ENCODE measurements at places on chromosomes 4 and X.

- DNase-seq = no peak
These were observed 35.7 kb downstream of the NHS start for GRCh38 chrX:17410651-17411050.

- DNase-seq = no peak
These were observed 795.4 kb upstream of the MAGEB2 start for GRCh38 chrX:29419774-29420553.

- DNase-seq = no peak
These were observed 769 bp upstream of the CPZ start for GRCh38 chr4:8591626-8592365.

DNA sequence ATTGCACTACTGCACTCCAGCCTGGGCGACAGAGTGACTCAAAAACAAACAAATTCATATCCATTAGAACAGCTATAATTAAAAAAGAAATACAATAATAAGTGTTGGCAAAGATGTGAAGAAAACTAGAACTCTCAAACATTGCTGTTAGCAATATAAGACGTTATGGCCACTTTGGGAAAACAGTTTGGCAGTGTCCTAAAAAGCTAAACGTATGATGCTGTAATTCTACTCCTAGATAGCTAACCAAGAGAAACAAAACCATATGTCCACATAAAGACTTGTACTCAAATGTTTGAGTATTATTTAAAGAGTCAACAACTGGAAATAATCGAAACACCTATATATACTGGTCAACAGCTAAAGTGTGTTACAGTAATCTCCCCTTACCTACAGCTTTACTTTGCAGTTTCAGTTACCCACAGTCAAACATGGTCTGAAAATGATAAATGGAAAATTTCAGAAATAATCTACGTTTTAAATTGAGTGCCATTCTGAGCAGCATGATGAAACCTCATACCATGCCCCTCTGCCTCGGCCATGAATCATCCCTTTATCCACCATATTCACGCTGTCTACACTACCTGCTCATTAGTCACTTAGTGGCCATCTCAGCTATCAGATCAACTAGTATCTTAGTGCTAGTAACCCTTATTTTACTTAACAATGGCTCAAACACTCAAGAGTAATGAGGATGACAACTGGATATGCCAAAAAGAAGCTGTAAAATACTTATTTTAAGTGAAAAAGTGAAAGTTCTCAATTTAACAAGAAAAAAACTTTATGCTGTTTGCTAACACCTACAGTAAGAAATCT lies 4.9 kb downstream of the ELF2 start:
- DNase-seq = no peak

DNA sequence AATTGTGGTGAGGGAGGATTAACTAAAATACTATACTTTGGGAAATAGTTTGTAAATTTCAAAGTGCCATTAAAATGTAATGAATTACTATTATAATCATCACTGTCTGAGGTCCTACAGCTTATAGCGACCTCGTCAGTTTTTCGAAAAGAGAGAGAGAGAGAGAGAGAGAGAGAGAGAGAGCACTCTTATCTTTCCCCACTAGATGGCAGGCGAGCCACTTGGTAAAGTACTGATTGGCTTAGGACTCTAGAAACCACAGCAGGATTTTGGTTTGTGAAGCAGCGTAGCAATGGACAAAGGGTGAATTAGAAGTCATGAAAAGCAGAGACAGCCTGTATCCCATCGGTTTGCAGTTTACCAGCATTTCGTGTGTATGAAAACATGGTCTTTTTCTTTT lies 52.5 kb downstream of the LINC00632 start:
- peak; percentile 72 for DNase-seq

DNA sequence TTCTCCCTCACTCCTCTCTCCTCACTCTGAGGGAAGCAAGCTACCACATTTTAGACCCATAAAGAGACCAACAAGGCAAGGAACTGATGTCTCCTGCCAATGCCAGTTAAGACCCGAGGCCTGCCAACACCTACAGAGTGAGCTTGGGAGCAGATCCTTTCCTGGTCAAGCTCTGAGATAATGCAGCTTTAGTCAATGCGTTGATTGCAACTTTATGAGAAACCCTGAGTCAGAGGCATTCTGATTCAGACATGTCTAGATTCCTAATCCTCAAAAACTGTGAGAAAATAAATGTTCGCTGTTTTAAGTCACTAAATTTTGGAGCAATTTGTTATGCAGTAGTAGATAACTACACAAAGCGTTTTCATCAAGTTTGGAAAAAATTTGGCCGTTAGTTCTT lies 115.5 kb downstream of the JADE1 start:
- no peak for DNase-seq

GRCh38 chrX:127574829-127575228 lies 477.4 kb downstream of the ACTRT1 start:
- DNase-seq = no peak

- no peak for DNase-seq
These were observed 2.7 kb downstream of the KLF3 start for GRCh38 chr4:38666766-38667084.

- no peak for DNase-seq
These were observed 119.3 kb downstream of the ZNF330 start for GRCh38 chr4:141339966-141340365.

DNA sequence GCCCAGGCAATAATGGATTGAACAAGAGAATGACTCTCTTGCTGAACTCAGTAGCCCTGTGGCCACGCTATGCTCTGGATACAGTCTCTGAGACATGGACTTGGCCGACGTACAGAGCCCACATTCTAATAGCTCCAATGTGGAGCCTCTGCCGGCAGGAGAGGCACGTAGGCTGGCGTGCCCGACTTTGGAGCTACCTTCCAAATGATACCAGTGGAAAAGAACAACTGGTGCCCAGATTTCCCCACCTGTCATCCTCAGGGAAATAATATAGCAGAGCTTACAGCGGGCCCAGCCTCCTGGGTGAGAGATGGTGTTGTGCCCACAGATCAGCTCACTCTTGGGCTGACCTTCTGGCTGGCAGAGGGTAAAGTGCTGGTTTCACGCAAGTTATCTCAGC lies 10.6 kb downstream of the NDP start:
- no peak for DNase-seq

DNA sequence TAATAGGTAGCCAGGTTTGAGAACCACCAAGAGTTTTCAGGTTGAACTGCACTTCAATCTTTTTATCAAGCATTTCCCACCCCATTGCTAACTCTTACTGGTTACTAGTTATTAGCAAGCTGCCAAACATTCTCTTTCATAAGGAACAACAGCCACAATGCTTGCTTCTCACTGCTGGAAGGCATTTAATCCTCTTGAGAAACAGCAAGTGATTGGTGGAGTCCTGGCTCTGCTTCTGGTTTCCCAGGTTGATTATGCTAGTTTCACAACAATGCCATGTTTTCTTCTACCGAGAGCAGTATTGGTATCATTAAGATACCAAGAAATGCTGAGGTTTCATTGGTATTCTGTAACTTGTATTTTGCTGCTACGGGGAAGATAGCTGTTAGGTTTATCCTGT lies 32.2 kb upstream of the TXLNG start:
- no peak for DNase-seq

DNA sequence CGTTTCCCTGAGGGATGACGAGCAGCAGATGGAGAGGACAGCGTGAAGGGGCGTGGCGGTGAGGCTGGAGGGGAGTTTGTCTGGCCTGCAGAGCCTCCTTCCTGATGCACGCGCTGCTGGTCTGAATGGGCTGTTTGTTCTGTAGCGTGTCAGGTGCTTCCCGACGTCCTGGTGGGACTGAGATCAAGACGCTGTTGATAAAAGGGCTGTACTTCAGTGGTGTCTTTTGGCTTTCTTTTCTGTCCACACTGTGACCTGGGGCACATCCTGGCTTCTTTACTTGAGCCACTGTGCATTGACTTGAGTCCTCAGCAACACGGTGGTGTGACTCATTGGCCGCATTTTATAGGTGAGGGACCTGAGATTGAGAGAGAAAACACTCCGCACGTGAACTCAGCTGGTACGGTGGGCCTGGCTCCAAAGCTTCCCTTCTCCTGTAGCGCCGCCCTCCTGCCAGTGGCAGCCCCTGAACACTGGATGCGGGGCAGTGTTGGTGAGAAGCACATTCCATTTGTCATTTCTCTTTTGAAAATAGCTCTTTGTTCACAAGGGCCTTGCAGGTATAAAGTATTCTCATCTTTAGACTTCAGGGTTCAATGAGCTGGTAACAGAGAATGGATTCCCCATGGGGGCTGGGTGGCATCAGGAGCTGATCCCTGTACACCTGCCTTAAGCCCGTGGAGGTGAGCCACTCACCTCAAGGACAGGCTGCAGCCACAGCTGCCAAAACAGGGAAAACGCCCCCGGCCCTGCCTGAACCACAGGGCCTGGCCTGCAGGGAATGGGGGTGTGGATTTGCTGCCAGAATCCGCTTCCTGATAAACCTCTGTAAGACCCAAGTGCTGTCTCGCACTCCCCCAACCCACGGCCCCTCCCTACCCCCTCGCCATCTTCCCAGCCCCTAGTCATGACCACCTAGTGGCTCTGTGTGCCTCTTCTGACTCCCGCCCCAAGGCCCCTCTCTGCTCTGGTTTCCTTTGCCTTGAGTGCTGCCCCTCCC lies 29.2 kb downstream of the NSG1 start:
- DNase-seq = no peak

GRCh38 chr4:26978387-26979053 lies 117.9 kb downstream of the STIM2 start:
- no peak for DNase-seq

DNA sequence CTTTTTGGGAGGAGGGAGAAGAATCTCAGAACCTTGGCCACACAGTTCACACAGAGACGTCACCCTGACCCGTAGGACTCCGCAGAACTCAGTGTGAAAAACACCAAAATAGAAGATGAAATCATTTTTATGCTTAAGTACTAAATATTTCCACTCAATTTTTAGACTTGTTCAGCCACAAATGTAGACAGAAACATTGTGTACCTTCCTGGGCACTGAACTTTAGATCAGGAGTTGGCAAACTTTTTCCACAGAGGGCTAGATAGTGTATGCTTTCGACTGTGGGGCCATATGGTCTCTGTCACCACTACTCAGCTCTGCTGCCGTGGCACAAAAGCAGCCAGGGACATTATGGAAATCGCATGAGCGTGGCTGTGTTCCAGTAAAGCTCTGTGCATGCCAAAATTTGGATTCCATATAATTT lies 61.8 kb upstream of the STOX2 start:
- no peak for DNase-seq

- peak; percentile 33 for DNase-seq
These were observed 46.5 kb downstream of the CWH43 start for GRCh38 chr4:49032440-49033161.

DNA sequence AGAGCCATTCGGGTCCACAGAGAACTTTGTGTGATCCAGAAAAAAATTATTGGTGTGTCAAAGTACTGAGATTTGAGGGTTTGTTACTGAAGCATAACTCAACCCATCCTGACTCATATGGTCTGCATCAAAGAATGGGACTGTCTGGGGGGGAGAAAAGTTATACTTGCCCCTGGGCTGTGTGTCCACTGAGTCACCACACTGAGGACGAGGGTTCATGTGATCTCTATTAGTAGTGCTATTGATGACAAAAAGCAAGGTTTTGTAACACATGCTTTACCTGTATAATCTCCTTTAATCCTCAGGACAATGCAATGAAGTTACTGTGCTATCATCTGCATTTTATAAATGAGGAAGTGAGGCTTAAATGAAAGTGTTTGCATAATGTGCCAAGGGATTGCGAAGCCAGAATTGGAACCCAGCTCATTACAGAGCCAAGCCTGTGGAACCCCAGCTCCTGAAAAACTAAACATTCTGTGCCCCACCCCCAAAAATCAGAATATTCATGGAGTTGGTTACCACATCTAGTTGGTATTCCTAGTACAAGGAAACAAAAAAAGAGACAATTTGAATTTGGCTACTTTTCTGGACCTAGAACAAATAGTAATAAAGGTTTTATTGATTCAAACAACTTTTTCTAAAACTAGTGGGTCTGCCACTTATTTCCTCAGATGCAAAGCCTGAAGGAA lies 31.2 kb downstream of the CCDC149 start:
- DNase-seq = no peak

DNA sequence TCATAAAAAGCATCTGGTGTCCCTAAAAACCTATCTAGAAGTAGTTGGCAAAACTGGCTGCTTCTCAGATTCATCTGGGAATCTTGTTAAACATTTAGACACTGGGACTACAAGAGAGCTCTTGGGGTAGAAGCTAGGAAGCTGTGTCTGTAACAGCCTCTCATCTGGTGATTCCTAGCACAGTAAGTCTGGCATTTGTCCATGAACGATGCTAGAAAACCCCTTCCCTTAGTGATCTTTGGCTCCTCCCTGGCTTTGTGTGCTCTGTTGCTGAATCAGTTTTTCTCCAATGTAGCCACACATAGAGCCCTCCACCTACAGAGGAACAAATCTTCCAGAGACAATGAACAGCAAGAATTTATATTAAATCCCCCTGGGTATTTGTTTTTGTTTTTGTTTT lies 951.7 kb upstream of the LCORL start:
- DNase-seq = no peak

- no peak for DNase-seq
These were observed 58.2 kb downstream of the RAB40AL start for GRCh38 chrX:102995316-102995715.

DNA sequence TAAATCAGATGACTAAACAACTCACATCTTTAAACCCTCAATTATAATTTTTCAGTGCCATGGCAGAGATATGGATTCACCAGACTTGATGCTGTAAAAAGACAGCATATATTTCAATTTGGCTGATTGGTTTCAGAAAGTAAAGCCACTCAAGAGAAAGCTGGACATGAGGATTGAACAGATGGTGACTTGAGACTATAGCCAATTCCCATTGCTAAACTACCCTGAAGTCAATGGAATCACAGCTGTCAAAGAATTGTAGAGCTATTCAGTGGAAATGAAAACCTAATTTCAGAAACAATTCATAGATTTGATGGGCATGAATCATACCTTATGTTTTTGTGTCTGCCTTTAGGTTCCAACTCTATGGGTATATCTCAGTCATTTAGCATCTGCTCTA lies 510.6 kb upstream of the BOD1L1 start:
- DNase-seq = no peak

GRCh38 chrX:12563121-12563520 lies 228.1 kb upstream of the PRPS2 start:
- no peak for DNase-seq

DNA sequence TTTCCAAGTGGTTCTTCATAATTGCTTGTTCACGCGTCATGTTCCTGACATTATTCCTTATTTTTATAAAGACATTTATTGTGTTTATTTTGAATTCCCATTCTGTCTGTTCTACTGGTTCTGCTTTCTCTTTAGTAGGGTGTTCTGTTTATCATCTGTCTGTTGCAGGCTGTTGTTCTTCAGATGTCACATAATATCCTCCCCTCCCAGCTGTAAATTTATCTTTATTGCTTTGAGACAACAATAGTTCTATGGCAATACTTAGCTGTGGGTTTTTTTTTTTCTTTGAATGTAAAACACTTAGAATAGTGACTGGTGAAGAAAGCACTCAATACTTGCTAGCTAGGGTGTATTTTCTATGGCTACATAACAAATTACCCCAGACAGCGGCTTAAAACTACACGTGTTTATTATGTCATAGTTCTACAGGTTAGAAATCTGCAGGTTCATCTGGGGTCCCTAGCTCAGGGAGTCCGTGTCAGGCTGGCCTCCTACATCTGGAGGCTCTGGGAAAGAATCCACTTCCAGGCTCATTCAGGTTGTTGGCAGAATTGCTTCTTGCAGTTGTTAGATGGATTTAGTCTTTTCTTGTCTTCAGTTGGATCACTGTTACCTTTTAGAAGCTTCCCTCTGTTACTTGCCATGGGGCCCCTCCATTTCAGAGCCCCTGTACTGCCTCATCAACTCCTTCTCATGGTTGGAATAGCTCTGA lies 63.4 kb upstream of the ENPEP start:
- DNase-seq = no peak

GRCh38 chr4:177740563-177740962 lies 298.3 kb upstream of the AGA start:
- no peak for DNase-seq

Data from NCI-H460 (cell line).